Left lobe of liver (tissue), 2 donors: ENCODE measurements at places on chromosomes 6 and 20. TPM values are rescaled to one million over a fixed set of nuclear protein-coding genes. Genes with fewer than 3 reads are reported as not detected.

Gene TRIM10
- 1.9 TPM for total RNA-seq

Gene C6orf163
- 1.2 TPM for total RNA-seq

Gene DBNDD2
- total RNA-seq = 2.9 TPM

Gene SCRT2
- total RNA-seq = not detected

Gene TP53TG5
- not detected for total RNA-seq

Gene SALL4
- total RNA-seq = 1.3 TPM

Gene STK35
- total RNA-seq = 10.1 TPM

Gene STMN3
- total RNA-seq = 1.5 TPM

Gene BANF2
- total RNA-seq = not detected

Gene MYB
- 0.18 TPM for total RNA-seq

Gene GLP1R
- total RNA-seq = not detected

Gene PRPF6
- total RNA-seq = 24.2 TPM

Gene FLRT3
- 7.9 TPM for total RNA-seq

Gene PAQR8
- 0.75 TPM for total RNA-seq

Gene FGD2
- total RNA-seq = 10.3 TPM

Gene FOXS1
- not detected for total RNA-seq

Gene CENPW
- total RNA-seq = 1.6 TPM

Gene HLA-DOA
- total RNA-seq = 0.70 TPM

Gene POU5F1
- total RNA-seq = 5.0 TPM

Gene CDH22
- total RNA-seq = 0.08 TPM

Gene TMEM74B
- total RNA-seq = 1.2 TPM

Gene TSPO2
- 0.30 TPM for total RNA-seq

Gene PTGIS
- total RNA-seq = 20.3 TPM

Gene TBXT
- total RNA-seq = not detected

Gene POU3F2
- not detected for total RNA-seq

Gene EDN3
- not detected for total RNA-seq
